D721Med (cell line): ENCODE measurements at places on chromosomes 16 and 17.

- DNase-seq, result no peak
Observed at GRCh38 chr16:89537549-89537925, 22.9 kb upstream of the RPL13 start.

DNA sequence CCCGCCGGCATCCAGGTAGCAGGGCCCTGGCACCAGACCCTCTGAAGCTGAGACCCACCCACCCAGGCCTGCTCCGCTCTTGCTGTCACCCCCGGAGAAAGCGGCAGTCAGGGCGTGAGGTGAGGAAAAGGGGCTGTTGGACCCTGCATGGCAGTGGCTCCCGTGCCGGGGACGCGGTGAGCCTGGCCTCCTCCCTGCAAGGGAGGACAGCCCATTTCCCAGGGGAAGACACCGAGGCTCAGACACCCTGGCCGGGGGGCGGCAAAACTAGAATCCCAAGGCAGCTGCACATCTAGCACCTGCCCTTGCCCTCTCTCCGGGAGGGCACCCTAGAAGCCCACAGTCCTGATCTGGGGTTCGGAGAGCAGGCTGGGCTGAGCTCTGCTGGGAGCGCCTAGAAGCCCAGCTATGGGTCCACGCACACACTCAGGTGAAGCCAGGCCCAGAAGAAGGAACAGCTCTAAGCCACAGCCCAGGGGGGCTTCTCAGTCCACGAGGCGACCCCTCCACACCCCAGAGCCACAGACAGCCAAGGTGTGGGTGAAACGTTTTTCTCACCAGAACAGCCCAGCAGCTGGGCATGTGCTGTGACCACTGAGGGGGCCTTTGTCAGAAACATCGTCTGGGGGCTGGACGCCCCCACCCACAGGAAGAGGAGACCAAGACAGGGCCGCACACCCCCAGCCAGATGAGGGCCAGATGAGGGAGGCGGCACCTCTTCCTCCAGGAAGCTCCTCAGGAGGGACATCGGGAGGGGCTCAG, 22.4 kb downstream of the SLC7A5 start:
- no peak for DNase-seq

GRCh38 chr17:56074361-56074890, 78.8 kb upstream of the ANKFN1 start:
- no peak for DNase-seq

DNA sequence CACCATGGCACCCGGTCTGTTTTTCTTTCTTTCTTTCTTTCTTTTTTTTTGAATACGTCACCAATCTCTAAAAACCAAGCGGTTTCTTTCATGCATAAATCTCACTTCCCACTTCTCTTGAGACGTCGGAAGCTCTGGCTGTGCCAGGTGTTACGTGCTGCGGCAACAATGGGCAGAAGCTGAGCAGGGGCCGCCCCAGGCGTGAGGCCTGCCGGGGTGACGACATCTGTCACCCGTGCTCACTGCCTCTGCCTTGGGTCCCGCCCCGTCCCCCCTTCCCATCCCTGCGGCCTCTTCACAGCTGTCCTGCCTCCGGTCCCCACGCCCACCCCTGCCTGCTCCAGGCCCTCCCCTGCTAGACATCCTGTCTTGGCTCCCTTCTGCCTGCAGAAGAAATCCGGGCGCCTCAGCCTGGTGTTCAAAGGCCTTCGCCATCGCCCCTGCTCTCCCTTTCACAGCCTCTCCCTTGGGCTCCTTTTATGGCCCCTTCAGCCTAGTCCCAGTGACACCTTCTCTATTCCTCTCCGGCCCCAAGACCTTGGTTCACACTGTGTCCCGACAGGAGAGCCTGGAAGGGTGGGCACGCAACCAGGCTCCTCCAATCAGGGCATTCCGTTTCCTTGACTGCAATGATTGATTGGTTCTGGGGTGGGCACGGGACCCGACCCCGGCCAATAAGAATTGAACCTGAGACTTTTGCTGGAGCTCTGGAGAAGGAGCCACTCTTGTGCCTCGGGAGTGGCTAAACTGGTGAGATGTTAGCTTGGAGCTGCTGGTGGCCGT, 4.8 kb downstream of the P2RX1 start:
- no peak for DNase-seq

DNA sequence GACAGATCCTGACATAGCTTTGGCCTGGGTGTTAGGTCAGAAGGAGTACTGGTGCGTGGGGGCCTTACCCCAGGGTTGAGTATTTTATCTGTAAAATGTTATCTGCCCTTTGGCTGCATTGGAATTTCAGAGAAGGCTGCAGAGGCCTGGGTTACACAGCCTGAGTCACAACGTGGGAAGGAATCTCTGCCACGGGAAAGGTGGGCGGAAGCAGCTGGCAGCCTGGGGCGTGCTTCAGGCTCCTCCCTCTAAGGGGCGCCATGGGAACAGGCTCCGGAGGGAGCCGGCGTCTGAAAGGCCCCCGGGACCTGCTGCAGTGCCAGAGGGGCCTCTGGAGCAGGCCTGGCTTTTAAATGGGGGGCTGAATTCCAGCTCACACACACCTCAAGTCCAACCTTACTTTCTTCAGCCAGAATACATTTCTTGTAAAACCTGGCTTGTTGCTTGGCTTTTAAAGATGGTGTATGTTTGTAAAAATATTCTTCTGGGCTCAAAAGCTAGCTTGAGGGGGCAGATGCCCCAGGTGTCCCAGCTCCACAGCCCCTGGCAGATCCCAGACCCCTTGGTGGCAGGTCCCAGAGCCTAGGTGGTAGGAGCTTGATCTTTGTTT, 142.2 kb downstream of the RAB11FIP4 start:
- DNase-seq, result peak; percentile 69

DNA sequence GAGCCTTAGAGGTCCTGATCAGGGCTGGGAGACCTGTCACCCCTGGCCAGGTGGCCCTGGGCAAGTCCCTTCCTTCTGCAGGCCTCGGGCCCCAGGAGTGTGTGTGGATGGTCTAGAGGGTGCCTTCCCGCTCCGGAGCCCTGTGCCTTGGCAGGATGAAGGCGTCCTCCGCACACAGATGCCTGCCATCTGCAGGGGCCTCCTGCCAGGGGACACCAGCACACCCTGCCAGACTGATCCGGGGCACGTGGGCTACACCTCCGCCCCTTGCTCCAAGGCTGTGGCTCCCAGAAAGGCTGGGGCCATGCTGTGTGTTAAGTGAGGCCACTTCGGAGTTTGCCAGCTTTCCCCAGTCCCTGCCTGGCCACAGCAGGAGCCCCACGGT, 30.7 kb downstream of the NPTX1 start:
- DNase-seq, result no peak

GRCh38 chr17:57313097-57313835, 56.9 kb downstream of the MSI2 start:
- no peak for DNase-seq

- no peak for DNase-seq
Observed at GRCh38 chr17:8120520-8121406, 2.4 kb upstream of the ALOXE3 start.
